Stimulated activated CD8-positive, alpha-beta memory T cell treated with anti-CD3 and anti-CD28 coated beads, Interleukin-4, amount 100 ng/mL, for 1 hour (primary cell): ENCODE measurements at places on chromosomes 7 and 10.

GRCh38 chr10:71217266-71218045 lies 5.1 kb downstream of the UNC5B start:
- DNase-seq, result no peak

DNA sequence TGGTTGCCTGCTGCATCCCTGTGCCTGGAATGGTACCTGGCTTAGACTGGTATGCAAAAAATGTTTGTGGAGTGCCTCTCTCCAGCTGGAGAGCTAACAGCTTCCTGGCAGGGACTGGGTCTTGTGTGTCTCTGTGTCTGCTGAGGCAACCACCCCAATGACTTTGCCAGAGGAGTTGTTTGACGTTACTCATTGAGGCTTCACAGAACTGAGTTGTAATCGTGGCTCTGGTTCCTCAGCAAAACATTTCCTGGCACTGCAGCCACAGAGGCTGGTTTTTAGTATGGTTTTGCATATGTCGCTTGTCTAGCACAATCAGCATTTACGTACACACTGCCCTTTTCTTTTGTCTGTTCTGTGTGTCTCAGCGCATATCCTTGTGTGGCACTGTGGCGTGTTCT lies 7.5 kb downstream of the ZNF282 start:
- no peak for DNase-seq

DNA sequence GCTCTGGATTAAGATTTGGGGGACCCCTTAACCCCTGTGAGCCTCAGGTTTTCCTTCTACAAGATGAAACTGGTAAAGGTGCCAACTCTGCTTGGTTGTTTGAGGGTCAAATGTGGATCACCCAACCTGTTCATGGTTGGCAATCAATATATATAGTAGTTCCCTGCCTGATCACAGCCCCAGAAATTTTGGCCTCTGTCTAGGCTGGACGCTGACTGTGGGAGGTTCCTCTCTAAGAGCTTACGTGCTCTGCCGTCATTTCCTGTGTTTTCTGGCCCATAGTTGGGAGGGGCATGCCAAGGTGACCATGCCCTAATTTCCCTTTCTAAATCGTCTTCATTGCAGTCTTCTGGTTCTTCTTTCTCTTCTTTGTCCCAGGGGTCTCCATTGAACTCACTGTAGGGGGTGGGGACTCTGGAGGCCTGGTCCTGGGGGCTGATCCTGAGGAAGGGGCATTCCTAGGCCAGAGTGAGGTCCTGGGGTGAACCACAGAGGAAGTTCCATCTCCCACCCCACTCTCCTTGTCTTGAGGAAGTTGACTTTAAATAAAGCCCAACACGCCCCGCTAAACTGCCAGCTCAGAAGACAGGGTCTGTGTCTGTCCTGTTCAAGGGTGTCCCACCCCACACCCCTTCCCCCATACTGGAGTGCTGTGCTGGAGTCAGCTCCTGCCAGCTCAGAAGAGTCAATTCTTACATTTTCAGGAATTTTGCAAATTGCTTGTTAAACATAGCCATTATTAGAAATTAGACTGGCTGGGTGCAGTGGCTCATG lies 98.9 kb upstream of the SDK1 start:
- no peak for DNase-seq

GRCh38 chr10:15744217-15744865 lies 24.6 kb upstream of the ITGA8 start:
- DNase-seq, result no peak

DNA sequence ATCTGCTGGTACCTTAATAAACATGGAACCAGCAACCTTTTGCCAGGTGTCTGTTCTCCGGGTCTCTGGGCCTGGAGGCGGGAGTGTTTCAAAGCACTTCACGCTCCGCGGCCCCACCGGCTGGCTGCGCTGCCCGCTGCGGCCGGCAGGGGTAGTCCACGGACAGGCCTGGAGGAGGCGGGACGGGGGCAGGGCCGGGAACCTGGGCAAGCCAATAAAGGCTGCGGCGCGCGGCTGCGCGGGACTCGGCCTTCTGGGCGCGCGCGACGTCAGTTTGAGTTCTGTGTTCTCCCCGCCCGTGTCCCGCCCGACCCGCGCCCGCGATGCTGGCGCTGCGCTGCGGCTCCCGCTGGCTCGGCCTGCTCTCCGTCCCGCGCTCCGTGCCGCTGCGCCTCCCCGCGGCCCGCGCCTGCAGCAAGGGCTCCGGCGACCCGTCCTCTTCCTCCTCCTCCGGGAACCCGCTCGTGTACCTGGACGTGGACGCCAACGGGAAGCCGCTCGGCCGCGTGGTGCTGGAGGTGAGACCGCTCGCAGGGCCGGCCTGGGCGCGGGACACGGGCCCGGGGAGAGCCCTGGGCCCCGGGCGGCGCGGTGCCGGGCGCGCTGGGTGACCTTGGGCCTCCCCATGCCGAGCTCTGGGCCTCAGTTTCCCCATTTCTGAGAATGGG lies at the start of gene PPIF:
PPIF (plus strand) TSS at position 244 of the 668 bp plus-strand sequence; CDS start at position 324, 80 bp downstream.
- DNase-seq, result peak; percentile 86

DNA sequence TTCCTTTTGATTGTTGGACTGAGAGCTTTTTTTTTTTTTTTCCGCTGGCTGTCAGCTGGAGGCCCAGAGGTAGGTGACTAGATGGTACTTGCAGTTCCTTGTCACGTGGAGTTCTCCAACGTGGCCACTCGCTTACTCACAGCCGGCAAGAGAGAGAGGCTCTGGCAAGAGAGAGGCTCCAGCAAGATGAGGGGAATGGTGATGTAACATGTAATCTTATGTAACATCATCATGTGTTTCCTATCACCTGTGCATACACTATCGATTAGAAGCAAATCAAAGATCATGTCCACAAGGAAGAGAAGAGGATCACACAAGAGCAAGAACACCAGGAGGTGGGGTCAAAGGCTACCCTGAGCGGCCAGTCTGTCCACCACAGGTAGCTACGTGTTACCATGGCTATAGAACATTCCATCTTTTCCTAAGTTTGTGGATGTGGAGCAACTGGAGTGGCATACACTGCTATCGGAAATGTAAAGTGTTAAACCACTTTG lies 4.0 kb upstream of the BORCS7 start:
- no peak for DNase-seq

- no peak for DNase-seq
Measured at GRCh38 chr10:29987471-29987870, 71.9 kb downstream of the JCAD start.

DNA sequence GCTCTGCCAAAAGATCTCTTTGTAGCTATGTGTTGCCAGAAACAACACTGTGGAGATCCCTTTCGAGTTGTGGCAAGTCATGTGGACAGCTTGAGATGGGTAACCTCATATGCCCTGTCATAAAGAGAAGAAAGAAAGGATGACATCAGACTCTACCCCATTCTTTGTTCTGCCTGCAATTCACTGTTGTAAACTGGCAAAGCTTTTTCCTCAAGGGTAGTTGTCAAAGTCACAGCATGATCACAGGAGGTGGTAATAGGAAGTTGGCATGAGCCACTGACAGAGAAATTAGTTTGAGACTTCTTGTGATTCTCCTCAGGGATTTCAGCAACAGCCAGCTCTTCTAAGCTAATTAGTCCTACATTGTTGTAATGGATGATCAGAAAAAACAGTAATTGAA lies 19.4 kb upstream of the MINDY3 start:
- DNase-seq, result no peak

DNA sequence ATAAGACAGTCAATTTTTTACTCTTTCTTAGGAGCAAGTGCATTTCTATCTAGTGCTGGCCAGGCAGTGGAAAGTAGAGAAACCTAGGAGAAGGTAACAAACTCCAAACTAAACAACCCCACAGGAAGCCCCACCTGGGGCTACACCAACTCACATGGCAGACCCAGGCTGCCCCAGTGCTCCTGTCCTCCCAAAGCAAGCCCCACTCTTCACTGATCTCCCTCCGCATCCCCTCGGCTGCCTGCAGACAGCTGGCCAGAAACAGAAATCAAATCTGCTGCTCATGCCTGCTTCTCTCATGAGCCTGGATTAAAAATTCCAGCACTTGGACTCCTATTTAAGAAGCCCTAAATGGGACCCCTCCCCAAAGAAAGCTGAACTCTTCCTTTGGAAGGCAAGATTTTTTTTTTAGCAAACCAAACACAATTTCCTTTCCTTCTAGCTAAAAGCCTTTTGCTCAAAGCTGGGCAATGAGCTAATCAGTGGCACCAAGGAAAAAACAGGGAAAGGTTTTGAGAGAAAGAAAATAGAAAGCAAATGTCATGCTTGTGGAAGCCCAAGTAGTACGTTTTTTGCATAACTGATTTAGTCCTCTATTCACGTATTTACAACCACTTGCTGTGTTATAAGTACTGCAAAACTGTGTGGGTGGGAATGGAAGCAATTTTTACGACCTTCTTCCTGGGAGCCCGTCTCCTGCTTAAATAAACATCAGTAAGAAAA lies 10.8 kb downstream of the PDE1C start:
- DNase-seq, result no peak

DNA sequence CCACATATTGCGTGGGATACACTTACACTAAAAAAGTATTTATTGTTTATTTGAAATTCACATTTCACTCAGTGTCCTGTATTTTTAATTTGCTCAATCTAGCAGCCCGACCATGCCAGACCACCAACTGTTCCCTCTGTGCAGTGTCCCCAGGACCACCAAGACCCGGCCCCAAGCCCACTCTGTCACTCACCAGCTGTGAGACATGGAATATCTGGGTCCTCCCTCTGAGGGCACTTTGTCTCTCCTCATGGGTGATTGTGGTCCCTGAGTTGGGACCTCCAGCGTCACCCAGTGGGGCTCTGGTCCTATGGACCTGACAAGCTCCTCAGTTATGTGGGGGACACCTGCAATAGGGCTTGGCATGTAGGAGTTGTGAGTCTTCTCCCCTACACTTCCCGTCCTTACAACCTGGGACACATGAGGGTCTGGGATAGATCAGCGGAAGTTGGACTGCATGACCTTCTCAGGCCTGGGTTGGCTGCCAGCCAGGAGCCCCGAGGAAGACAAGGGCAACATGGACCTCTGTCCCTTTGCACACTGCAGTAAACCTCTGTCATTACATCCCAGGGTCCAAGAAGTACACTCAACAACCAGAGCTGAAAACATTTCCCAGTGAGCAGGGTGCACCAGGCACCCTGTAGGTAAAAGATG lies 12.1 kb downstream of the C10orf71 start:
- DNase-seq, result no peak

GRCh38 chr10:11449761-11450160 lies 161.7 kb downstream of the USP6NL start:
- no peak for DNase-seq

DNA sequence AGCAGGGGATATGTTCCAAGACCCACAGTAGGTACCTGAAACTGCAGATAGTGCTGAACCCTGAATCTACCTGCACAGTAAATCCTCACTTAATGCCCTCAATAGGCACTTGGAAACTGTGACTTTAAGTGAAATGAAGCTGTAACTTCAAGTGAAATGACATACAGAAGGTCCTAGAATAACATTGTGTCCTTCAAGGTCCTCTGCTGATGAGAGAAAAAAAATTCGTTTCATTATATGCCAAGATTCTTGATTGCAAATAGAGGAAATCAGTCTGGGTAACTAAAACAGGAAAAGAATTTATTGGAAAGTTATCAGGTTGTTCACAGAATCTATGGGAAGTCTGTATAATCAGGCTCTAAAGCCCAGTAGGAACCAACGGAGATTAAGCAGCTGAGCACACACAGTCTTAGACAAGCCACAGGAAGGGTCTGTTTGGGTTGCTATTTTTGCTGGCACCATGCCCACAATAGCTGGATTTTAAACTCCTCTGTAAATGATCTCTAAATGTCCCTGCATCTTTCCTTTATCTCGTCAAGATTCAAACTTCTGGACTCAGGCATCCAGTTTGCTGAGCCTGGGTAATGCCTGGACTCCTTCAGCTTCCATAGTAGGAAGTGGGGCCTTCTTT lies 57.5 kb downstream of the EXOC4 start:
- no peak for DNase-seq

- no peak for DNase-seq
Measured at GRCh38 chr10:100939763-100940344, 27.1 kb downstream of the SLF2 start.

DNA sequence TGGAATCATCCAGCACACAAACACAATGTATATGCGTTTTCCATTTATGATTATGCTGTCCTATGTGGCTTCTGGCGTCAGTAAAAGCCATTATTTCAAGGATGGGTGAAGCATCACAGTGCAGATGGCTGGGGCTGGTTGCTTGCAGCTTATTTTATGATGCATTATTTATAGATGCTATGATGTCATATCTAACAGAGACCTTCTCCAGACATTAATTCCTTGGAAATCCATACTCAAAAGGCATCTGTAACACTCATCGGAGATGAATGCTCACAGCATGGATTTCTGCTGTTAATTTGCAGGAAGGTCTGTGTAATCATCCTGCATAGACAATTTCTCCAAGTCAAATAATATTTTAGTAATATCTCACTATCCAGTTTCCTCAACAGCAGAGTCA lies 7.2 kb downstream of the RGS10 start:
- no peak for DNase-seq

GRCh38 chr7:11689096-11689495 lies 142.9 kb downstream of the THSD7A start:
- no peak for DNase-seq

DNA sequence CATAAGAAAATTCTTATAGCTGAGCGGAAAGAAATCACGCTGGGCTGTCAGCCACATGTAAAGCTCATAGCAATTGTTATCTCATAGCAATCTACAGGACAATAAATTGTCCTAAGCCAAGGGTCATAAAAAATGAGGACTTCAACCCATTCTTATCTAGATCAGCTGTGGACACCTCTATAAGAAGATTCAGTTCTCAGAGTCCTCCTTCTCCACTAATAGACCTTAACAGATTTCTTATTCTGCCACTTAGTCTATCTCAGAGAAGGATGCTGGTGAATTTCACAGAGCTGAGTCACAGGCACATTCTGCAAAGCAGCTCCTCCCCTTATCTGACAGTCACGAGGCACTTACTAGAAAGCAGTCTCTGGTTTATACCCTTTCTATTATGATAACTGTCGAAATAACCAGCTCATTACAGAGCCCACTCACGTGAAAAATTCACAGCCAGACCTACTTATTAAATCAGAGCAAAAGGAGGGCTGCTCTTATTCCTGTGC lies 185.3 kb upstream of the PCLO start:
- no peak for DNase-seq

- DNase-seq, result no peak
Measured at GRCh38 chr10:31299119-31299518, 19.9 kb upstream of the ZEB1 start.

- no peak for DNase-seq
Measured at GRCh38 chr10:43316516-43316915, 49.7 kb upstream of the RASGEF1A start.

- no peak for DNase-seq
Measured at GRCh38 chr7:68309806-68310205, 1288.5 kb upstream of the AUTS2 start.
